Activated T-helper 1 cell treated with anti-CD3 and anti-CD28 coated beads, Interleukin-12 subunit alpha, Interleukin-12 subunit beta, Interleukin-2, Interleukin-4 antibody, amounts not matched to agents 30 ng/mL and 10 ng/mL and 1 ng/mL, durations not matched to agents 14 hours and 24 hours and 36 hours (primary cell): ENCODE measurements at places on chromosomes 6 and 20. TPM values are rescaled to one million over a fixed set of nuclear protein-coding genes. Genes with fewer than 3 reads are reported as not detected.
A peak's percentile ranks its signal among the peaks of the same experiment; 100 is the strongest.

PLCB4 gene
- not detected in 2 replicates for total RNA-seq

DNA sequence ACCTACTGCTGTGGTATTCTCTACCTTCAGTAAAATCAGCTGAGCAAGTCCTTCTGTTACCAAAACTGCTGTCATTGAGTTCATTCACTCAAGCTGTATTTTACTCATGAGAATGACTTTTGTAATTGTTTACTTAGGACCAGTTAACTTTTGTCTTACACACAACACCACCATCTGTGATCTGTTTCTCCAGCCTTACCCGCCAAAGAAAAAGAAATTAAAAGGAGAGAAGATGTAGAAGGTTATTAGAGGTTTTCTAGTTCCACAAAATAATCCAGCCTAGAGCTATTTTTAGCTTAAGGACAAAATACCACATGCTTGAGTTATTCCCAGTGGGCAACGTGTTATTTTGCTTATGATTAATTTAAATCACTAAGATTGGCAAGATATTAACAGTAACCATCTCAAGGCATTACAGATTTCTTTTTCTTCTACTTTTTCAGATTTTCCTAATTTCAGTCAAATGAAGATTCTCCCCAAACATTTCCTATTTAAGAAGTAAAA, 38.2 kb downstream of the FAM8A1 start:
- peaks cover 60% of the 10 kb centered on the region for H3K36me3 ChIP-seq
- no peak for DNase-seq
- H3K4me1 ChIP-seq = peaks cover 47% of the 10 kb centered on the region
- no peak overlapping the region for H3K27ac ChIP-seq

GRCh38 chr6:18023891-18024290, 36.5 kb upstream of the KIF13A start:
- DNase-seq = no peak
- H3K27me3 ChIP-seq = peaks cover 2% of the 10 kb centered on the region
- no peaks in the 10 kb centered on the region for H3K4me1 ChIP-seq
- H3K27ac ChIP-seq = no peak overlapping the region
- no peak overlapping the region for H3K4me3 ChIP-seq

- no peaks in the 10 kb centered on the region for H3K36me3 ChIP-seq
- H3K27ac ChIP-seq = no peak overlapping the region
- H3K4me1 ChIP-seq = no peaks in the 10 kb centered on the region
- H3K27me3 ChIP-seq = no peaks in the 10 kb centered on the region
- H3K4me3 ChIP-seq = no peak overlapping the region
These were observed 332.9 kb downstream of the RNF144B start for GRCh38 chr6:18720075-18720474.

GRCh38 chr20:13259921-13260320, 38.8 kb downstream of the ISM1 start:
- H3K27ac ChIP-seq = no peak overlapping the region
- no peak for DNase-seq
- H3K4me3 ChIP-seq = no peak overlapping the region
- peaks cover 1% of the 10 kb centered on the region for H3K27me3 ChIP-seq
- no peaks in the 10 kb centered on the region for H3K4me1 ChIP-seq
- H3K36me3 ChIP-seq = no peaks in the 10 kb centered on the region

DNA sequence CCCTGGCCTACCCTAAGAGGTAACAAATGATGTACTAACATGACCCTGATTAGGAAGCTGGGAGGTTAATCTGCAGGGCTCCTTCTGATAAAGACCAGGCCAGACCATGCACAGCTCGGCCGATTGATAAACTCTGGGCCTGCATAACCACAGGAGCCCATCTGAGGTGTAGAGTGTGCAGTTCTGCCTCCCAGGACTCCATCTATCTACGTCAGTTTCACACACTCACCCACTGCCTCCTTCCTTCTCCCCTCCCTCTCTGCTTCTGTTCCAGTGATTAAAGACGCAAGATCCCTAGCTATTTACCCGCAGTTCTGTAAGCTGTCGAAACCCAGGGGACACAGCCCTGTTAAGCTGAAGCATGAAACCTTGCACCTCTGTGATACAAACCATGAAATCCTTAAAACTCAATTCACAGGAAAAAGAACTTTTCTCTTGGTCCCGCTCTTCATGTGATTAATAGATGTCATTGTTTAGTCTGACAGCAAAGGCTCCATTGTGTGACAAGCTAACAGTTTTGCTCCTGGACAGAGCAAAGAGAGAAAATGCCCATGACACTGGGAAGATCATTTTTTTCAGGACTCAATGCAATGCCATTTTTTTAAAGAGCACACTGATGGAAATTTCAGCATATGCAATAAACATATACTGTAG, 470.6 kb downstream of the MAFB start:
- no peaks in the 10 kb centered on the region for H3K36me3 ChIP-seq
- H3K4me3 ChIP-seq = no peak overlapping the region
- no peaks in the 10 kb centered on the region for H3K4me1 ChIP-seq

GRCh38 chr6:145309842-145310535, 425.3 kb downstream of the EPM2A start:
- H3K36me3 ChIP-seq = no peaks in the 10 kb centered on the region
- H3K27ac ChIP-seq = no peak overlapping the region
- no peaks in the 10 kb centered on the region for H3K27me3 ChIP-seq
- H3K4me3 ChIP-seq = no peak overlapping the region
- H3K4me1 ChIP-seq = no peaks in the 10 kb centered on the region

NR2E1 gene
- not detected in 2 replicates for total RNA-seq

PI3 gene
- total RNA-seq = not detected in 2 replicates

BPIFB2 gene
- not detected in 2 replicates for total RNA-seq

DNA sequence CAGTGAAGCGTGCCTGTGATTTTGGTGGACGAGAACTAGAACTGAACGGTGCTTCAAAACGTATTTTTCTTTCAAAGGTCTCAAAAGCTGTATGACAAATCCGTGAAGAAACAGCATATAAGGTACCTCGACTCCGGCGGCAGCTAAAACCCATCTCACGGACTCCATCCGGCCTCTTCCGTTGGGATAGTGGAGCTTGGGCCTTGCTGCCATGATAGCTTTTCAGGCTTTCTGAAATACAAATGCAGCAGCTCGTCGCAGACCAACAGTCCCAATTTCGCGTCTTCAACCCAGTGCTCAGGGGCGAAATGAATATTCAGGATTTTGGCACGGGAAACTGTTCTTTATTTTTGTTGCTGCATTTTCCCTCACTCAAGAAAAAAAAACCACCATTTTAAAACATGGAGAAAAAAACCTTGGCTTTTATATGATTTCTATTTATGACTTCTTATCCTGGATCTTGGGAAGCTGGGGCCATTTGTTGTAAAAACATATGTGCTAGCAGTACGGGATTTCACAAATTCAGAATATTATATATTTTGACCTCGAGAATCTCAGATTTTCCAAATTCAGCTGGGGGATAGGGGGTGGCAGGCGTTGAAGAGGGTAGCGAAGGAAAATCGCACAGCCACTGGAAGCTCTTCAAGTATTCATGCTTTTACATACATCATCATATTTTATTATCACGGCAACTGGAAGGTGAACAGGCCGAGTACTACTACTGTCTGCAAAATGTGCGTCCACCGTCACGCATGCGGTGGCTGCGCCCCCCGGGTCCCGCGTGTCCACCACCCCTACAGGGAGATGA, 849 bp downstream of the GSTA4 start:
- peaks cover 21% of the 10 kb centered on the region for H3K36me3 ChIP-seq
- H3K4me3 ChIP-seq = peak overlapping the region; percentile 88
- DNase-seq = no peak
- H3K27me3 ChIP-seq = peaks cover 11% of the 10 kb centered on the region

COL21A1 gene
- not detected in 2 replicates for total RNA-seq

FRK gene
- 0.02 TPM in 1 of 2 replicates, not detected in the other for total RNA-seq

TINAG gene
- total RNA-seq = not detected in 2 replicates

DNA sequence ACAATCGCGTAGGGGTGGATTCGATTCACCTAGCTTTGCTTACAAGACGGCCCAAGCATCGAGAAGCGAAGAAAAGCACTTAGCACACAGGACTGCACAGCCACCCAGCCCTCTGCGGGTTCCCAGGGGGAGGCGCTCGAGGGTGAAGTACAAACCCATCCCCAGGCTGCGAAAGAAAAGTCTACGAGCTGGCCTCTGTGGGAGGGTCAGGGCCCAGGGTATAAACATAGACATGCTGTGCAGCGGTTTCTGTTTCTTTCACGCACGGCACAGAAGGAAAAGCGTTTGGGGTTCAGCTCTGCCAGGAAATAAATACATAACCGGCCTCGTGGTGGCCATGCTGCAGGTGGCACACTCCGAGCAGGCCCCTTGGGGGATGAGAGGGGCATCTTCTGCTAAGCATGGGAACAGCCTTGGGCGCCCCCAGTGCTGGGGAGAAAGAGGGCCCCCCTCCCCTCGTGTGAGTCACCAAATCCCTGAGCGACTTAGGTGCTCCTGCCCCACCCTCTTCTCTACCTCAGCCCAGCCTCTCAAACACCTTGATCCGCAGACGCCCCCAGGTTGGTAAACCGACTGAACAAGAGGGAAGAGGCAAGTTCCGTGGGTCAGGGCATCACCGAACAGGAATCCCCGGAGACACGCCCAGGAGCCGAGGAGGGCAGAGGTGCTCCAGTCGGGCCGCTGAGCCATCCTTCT, 91.6 kb upstream of the RIPOR2 start:
- no peaks in the 10 kb centered on the region for H3K27me3 ChIP-seq
- H3K27ac ChIP-seq = peak overlapping the region; percentile 83
- peak overlapping the region; percentile 74 for H3K4me3 ChIP-seq
- peaks cover 48% of the 10 kb centered on the region for H3K4me1 ChIP-seq
- peak; percentile 72 for DNase-seq

EBF4 gene
- total RNA-seq = 12.3 and 12.6 TPM in 2 replicates

DNA sequence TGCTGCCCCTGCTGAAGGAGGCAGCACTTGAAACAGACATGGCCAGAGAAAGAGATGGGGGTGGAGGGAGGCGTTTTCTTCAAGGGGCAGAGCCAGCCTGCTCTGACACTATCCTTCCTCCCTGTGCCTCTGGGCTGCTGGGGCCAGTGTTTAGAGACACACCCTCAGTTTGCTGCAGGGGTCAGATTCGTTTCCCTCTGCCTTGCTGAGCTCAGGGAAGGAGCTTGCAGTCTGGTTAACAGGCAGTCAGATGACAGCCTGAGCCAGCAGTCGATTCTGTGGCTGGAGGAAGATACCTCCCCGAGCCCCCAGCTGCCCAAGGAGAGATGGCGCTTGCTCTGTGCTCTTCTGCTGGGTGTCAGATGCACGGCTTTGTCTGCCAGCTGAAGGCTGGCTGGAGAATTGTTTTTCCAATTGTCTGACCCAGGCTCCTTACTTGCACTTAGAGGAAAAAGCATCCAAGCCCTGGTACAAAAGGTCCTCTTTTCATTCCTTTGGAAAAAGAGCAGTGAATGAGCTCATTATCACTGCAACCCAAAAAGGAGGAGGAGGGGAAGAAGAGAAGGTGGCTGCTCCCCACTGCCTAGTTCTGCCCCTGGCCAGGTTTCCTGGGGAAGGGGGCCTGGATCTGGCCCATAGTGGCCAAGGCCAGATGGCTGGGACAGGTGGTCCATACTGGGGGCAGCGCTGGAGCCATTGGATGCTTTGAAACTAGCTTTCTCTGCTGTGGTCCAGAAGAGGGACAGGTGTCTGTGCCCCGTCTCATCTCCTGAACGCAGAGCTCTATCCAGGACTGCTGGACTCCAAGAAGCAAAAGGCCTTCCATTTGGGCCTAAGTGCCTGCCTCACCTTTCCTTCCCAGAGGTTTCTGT, 88.2 kb downstream of the TCP11 start:
- no peaks in the 10 kb centered on the region for H3K27me3 ChIP-seq
- no peak overlapping the region for H3K4me3 ChIP-seq
- H3K4me1 ChIP-seq = peaks cover 1% of the 10 kb centered on the region
- H3K27ac ChIP-seq = no peak overlapping the region

NRSN1 gene
- total RNA-seq = not detected in 2 replicates

ENPP5 gene
- total RNA-seq = not detected in 2 replicates

DNA sequence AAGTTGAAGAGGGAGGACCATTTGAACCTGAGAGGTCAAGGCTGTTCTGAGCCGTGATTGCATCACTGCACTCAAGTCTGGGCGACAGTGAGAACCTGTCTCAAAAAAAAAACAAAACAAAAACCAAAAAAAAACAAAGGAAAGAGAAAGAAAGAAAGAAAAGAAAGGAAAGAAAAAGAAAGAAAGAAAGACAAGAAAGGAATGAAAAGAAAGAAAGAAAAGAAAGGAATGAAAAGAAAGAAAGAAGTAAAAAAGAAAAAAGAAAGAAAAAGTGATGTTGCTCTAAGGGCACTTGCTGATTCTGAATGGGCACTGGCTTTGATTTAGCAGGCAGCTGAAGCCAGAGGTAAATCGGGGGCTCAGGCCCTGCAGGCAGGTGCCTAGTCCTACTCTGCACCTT, 161.0 kb downstream of the MCHR2 start:
- H3K27ac ChIP-seq = no peak overlapping the region
- DNase-seq = no peak
- no peaks in the 10 kb centered on the region for H3K4me1 ChIP-seq
- H3K27me3 ChIP-seq = peaks cover 4% of the 10 kb centered on the region
- H3K36me3 ChIP-seq = no peaks in the 10 kb centered on the region

DNA sequence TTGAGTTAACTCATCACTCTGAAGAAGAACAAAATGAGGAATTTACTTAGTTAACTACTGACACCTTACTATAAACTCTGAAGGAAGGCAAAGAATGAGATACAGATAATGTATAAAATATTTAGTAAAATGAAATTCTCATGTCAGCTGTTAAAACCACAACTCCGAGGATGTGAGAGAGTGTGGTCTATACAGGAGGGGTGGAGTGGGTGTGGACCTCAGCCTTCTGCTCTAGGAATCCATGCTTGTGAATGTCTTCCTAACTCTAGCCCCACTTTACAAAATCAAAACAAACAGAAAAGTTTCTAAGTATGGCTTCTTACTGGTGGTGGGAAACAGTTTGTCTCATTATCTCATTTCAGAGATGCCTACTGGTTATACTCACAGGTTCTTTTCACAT, 14.2 kb downstream of the PPP1R14C start:
- H3K4me3 ChIP-seq = no peak overlapping the region
- H3K4me1 ChIP-seq = peaks cover 20% of the 10 kb centered on the region
- no peak overlapping the region for H3K27ac ChIP-seq
- peaks cover 36% of the 10 kb centered on the region for H3K27me3 ChIP-seq

CRIP3 gene
- total RNA-seq = not detected in 2 replicates

HMGA1 gene
- total RNA-seq = 415 and 438 TPM in 2 replicates

DNA sequence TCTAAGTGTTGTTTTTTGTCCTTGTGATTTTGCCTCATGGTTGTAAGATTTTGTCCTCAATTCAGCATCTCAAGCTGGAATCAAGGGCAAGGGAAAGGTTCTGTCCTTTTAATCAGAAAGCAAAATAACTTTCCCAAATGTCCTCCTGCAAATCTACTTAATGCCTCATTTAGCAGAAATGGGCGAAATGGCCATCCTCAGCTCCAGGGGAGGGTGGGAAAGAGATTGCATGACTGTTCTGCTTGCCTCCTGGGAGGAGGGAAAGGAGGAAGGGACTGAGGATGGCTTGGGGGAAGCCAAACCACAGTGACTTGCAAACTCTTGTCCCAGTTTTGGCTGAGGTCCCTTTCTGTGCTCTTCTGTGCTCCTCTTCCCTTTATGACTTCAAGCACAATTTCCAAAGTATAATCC, 43.4 kb downstream of the TNFAIP3 start:
- peaks cover 62% of the 10 kb centered on the region for H3K4me1 ChIP-seq
- H3K27me3 ChIP-seq = no peaks in the 10 kb centered on the region
- H3K36me3 ChIP-seq = peaks cover 13% of the 10 kb centered on the region
- no peak overlapping the region for H3K27ac ChIP-seq
